CD4-positive, alpha-beta memory T cell (primary cell): ENCODE measurements at places on chromosomes 16 and 17. TPM values are rescaled to one million over a fixed set of nuclear protein-coding genes. Genes with fewer than 3 reads are reported as not detected.

DNA sequence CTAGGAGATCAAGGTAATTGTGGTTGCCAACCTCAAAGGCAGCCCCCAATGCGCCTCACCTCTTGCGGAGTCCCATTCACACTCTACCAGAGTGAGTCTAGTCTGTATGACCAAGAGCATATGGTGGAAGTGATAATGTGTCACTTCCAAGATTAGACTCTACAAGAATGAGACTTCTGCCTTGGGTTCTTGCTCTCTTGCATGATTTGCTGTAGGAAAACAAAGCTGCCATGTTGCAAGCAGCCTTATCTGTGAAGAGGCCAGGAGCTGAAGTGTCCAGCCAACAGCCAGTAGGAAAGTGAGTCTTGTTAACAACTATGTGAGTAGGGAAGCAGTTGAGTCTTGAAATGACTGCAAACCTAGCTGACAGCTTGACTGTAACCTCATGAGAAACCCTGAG is 3.4 kb downstream of the TERF2 start:
- no peak for DNase-seq

C16orf92 gene
- total RNA-seq, result not detected

DNA sequence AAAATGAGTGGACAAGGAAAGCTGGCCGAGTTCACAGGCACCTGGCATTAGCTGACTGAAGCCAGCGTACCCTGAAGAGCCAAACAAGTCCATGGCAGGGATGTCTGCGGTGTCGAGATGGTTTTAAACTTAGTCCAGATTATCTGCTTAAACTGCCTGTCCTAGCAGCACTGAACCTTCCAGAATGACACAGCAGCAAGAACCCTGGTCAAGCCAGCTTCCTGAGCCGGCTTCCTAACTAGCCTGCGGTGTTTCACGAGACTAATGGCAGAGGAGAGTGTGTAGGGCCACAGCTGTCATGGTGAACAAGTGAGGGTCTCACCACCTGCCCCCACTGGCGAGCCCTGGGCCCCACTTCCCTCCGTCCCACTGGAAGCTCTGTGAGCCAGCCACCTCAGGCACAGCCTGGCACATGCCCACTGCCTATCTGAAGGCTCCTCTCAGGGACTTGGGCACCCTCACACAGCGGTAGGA is 28.8 kb upstream of the MTSS2 start:
- no peak for DNase-seq

GCGR gene
- total RNA-seq, result not detected

DNA sequence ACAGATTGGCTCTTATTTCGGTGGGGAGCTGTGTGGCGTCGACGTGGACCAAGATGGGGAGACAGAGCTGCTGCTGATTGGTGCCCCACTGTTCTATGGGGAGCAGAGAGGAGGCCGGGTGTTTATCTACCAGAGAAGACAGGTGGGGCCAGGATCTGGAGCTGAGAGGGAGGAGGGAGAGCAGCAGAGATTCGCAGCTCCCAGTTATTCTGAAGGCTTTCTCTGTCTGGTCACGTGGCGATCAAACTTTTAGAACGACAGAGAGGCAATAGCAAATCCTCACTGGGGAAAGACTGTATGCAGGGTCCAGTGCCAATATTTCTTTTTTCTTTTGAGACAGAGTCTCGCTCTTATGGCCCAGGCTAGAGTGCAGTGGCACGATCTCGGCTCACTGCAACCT is 22.2 kb downstream of the ITGAL start:
- DNase-seq, result no peak

PGP gene
- total RNA-seq, result 27.3 TPM

ZDHHC1 gene
- not detected for total RNA-seq

DNA sequence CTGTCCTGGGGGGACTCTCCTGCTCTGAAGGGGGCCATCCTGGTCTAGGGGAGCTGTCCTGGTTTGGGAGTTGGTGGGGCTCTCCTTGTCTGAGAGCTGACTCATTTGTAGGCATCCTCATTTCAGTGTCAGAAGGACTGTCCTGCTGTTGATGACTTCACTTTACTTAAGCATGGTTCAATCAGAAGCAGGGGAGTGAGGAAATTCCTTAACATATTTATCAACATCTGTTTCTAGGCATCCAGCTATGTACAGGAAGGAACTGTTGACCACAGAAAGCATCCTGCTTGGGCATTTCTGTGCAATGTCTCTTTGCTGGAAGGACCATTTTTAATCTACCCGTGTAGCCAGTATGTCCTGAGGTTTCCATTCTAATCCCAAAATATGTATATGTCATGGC is 502.7 kb upstream of the HSBP1 start:
- DNase-seq, result no peak

- DNase-seq, result no peak
Measured at GRCh38 chr16:73096510-73096909, 48.6 kb upstream of the ZFHX3 start.

CCL14 gene
- total RNA-seq, result not detected

DNA sequence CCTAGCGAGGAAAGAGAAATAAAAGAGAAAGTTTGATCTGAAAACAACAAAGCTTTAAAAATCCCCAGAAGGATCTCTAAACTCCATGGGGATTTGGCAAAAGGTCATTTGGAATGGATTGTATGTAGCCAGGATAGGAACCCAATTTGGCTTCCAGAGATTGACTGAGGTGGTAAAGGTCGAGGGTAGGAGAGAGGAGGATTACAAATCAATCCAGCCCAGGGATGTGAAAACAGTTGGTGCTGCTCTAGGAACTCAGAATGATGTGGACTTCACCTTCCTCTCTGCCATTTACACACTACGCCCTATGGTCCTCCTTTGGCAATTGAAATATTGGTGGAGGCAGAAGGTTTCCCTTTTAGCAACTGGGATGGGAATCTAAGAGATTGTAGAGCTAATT is 18.8 kb upstream of the SMIM36 start:
- no peak for DNase-seq

- DNase-seq, result no peak
Measured at GRCh38 chr17:65633988-65634387, 72.5 kb upstream of the AXIN2 start.
